ENCODE measurements at places on chromosomes 16 and 17.

GRCh38 chr17:77594416-77595209, 363.9 kb upstream of the TNRC6C start:
- DNase-seq = no peak

DNA sequence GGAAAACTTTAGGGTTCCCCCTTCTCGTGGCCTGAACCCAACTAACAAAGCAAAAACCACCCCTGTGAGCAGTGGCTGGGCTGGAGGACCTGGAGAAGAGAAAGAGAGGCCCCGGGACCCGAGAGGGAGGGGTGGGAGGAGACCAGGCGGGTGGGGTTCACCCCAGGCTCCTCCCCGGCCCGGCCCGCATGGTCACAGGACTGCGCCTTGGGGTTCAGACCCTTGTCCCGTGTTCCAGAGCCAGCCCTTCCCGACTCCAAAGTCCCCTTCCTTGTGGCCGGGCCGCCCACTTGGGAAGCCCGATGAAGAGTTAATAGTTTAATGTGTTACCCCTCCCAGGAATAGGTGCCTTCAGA, 852 bp downstream of the MARVELD3 start:
- DNase-seq = no peak

GRCh38 chr16:31696968-31697743, 169.5 kb downstream of the AHSP start:
- no peak for DNase-seq

DNA sequence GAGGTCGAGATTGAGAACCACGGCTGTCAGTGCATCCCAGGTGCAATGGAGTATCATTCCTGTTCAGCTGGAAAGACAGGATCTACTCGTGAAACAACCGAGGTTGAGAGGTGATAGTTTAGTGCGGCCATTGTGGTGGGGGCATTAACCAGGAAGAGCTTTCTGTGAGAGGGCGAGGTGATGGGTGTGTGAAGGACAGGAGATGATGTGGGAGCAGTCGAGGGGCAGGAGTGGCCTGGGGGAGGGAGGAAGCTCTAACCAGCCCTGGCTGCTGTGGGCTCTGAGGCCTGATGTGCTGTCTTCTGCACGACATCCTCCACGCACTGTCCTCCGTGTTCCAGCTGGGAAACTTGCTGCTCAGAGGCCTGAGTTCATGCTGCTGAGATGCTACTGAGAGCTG, 22.0 kb downstream of the GOSR2 start:
- DNase-seq = no peak

DNA sequence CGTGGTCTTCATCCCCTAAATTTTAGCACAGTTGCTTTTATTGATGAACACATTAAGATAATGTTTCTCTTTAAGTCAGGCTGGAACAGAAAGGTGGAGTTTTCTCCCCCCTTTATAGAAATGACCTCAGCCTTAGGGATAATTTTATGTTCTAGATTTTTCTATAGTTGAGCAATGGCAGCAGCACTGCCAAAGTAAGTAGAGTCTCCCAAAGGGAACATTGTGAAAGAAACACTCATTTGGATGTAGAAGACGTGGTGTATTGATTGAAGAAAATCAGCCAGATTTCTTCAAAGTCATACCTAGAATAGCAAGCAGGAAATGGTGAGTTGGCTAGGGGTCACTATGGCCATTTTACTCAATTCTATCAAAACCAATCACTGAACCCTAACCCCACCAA, 122.5 kb downstream of the DNAH9 start:
- DNase-seq = no peak

GRCh38 chr17:27575096-27575911, 55.7 kb upstream of the LGALS9 start:
- DNase-seq = no peak

DNA sequence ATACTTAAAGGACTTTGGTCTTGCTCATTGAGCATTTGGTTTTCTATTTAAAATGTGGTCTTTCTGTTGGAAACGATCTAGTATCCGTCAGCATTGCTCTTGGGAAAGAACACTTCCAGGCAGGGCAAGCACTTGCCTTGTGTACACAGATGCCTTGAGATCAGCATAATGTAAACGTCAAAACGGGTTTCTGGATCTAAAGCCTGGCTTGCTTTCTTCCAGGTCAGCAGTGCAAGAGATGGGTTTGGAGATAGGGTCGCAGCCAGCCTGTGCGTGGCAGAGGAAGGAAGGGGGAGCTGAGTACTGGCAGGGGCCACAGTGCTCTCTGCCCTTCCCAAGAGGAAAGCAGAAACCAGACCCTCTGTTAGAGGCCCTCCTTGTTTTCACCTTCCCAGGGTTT, 175.5 kb downstream of the LGALS9B start:
- no peak for DNase-seq

GRCh38 chr16:12111223-12111622, 134.7 kb downstream of the SNX29 start:
- no peak for DNase-seq

GRCh38 chr17:29031488-29031887, 11.5 kb upstream of the PIPOX start:
- no peak for DNase-seq

- DNase-seq = no peak
Measured at GRCh38 chr16:72287649-72288048, 115.7 kb upstream of the PMFBP1 start.

DNA sequence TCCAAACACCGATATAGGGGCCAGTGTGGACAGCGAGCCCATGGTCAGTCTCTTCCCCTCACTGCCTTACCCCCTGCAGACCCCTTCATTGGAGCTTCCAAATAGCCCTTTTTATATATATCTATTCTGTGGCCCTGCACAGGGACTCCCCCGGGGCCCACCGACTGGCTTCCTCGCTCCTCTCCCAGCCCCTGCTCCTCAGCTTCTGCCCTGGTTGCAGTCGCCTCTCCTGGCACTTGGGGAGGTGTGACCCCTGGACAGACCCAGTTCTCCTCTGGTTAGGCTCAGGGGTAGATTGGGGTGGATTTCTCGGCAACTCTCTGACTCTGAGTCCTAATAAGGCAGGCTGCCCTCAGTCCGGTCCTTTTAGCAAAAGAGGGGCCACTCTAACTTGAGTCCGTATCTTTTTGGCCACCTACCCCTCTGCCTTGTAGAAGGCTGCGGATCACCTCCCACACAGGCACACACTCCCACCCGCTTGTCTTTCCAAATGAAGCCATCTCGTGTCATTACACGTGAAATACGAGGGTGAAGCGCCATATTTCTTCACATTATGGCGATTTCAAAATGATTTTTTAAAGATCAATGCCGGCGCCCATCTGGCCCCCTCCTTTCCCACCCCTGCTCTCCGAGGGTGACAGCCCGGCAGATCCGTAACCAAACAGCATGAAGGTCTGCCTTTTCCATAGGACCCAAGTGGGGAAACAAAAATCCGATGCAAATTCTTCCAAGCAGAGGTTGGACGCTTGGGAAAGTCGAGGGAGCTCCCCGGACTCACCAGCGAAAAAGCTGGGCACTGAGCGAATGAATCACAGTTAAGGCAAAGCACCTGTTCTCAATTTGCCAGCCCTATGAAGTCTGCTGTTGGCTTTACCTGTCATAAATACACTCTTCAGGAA, 1.7 kb upstream of the HOXB9 start:
- DNase-seq = no peak

DNA sequence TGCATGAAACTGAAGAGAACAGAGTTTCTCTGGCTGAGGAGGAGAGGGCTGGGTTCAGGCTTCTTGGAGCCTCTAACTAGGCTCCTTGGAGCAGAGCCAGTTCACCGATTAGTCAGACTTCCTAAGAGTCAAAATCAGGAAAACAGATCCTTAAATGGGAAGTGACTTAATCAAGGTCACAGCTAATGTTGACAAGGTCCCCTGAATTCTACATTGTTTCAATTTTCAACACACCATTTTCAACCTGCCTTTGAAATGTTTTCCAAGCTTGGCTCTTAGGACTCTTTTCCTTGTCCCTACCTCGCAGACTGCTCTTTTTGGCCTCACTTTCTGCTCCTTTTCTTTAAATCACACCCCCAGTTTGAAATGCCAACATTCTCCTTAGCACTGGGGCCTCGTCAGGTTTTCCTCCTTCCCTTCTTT, 16.3 kb downstream of the MYL4 start:
- no peak for DNase-seq

DNA sequence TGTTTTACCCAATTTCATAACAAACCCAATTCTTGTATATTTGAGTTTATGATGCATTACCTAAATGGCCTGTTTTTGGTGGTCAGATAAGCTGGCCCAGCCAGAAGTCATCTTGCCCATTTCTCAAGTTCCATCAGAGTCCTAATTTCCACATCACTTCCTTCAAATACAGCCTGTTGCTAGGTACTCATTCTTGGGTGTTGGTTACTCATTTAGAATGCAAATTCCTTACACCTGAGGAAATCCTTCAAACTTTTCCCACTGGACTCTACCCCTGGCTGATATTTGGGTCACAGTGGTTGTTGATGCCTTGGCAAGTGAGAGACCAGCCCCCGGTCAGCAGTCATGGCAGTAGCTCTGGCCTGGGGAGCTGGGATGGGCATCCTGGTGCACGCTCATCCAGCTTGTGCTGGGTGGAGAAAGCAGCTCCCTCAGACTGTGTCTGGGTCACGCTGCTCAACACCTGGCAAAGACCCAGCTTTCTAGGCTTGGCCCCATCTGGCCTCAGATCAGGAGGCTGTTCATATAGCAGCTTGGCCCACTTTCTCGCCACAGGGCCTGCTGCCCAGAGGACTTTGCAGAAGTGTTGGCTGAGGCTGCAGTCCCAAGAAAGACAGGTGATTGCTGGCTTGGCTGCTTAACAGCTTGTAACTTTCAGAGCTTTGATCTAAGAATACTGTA, 25.8 kb downstream of the WSB1 start:
- peak; percentile 79 for DNase-seq

DNA sequence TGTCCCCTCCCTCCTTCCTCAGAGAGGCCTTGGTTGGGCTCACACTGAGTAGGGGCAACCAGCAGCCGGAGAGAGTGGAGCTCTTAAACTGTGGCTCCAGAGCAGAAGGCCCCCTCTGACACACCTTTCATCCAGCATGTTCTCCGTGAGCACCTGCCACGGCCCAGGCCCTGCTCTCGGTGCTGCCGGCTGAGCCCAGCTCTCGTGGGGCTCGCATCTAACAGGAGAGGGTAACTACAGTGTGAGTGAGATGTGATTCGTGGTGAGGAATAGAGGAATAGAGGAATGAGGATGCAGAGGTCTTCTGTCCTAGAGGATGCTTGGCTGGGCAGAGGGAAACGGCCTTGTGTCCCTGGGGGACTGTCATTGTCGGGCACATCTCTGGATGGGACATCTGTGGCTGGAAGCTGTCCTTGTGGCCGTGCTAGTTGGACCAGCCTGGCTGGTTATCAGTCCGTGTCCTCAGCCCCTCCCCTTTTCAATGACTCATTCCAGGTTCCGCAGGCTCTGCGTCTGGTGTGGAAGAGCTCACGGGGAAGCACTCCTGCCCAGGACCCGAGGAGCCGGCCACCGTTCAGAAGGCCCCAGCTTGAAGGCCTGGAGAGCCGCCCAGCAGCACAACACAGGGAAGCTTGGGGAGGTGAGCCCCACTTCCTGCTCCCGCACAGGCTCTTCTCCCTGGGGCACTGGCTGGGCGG, 11.9 kb upstream of the DNASE1 start:
- DNase-seq = no peak

DNA sequence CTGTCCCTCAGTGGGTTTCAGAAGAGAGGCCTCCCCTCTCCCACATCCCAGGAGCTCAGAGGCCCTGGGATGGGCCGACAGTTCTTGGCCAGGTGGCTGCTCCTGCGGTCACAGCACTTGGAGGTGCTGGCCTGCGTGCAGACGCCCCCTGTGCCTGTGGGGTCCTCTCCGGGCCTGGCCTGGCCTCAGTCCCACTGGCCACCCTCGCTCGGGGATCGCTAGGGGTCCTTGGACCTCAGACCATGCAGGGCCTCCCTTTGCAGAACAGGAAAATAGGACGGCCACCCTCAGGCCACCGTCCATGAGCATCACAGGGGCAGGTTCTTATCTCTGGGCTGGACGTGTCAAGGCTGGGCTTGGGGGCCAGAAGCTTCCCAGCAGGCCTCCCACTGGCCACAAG, 30.0 kb downstream of the METRNL start:
- DNase-seq = no peak

GRCh38 chr16:77387815-77388209, 47.0 kb downstream of the ADAMTS18 start:
- no peak for DNase-seq

- DNase-seq = no peak
Measured at GRCh38 chr17:30021708-30022317, 80.4 kb downstream of the EFCAB5 start.

- no peak for DNase-seq
Measured at GRCh38 chr16:6853565-6853964, 479.1 kb upstream of the RBFOX1 start.

DNA sequence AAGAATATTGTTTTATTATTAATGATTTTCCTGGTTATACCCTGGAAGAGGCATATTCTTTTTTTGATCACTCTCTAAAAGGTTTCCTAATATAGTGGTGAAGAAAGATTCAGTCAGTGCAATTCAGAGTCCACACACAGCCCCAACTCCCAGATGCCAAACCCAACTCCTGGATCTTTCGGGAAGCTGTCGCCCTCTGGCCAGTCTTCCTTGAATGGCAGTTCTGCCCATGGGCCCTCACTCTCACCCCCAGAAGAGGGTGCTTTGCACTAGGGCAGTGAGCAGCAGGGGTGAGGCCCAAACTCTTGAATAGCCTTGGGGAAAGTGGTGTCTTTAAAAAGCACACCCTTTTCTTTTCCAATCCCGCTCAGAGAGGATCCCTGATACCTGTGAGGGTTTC, 11.0 kb downstream of the KRT32 start:
- no peak for DNase-seq

- DNase-seq = no peak
Measured at GRCh38 chr16:76214856-76215255, 62.3 kb upstream of the CNTNAP4 start.

- DNase-seq = no peak
Measured at GRCh38 chr16:67736858-67737257, 17.7 kb upstream of the GFOD2 start.

- no peak for DNase-seq
Measured at GRCh38 chr16:86062271-86062965, 163.5 kb downstream of the IRF8 start.

DNA sequence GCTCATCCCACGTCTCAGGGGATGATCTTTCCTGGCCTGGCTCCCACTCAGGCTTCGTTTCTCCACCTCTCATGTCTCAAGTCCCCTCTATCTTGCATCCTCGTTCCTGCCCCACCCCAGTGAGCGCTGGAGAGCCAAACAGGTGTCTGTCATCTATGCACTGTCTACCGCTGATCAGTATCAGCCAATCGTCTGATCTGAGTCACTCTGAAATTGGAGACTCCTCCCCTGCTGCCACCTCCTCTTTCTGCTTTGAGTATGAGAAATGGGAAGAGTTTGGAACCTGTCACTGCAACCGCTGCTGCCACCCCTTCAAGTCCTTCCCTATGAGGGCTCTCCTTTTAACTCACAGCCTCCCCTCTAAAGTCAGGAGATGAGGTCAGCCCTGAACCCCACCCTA, 28.0 kb downstream of the FZD2 start:
- DNase-seq = no peak

GRCh38 chr17:61488878-61489718, 36.9 kb downstream of the TBX4 start:
- DNase-seq = no peak

- no peak for DNase-seq
Measured at GRCh38 chr16:28317040-28317880, 24.9 kb downstream of the SBK1 start.
